KBM-7 (cell line): ENCODE measurements at places on chromosomes 12 and 14.

DNA sequence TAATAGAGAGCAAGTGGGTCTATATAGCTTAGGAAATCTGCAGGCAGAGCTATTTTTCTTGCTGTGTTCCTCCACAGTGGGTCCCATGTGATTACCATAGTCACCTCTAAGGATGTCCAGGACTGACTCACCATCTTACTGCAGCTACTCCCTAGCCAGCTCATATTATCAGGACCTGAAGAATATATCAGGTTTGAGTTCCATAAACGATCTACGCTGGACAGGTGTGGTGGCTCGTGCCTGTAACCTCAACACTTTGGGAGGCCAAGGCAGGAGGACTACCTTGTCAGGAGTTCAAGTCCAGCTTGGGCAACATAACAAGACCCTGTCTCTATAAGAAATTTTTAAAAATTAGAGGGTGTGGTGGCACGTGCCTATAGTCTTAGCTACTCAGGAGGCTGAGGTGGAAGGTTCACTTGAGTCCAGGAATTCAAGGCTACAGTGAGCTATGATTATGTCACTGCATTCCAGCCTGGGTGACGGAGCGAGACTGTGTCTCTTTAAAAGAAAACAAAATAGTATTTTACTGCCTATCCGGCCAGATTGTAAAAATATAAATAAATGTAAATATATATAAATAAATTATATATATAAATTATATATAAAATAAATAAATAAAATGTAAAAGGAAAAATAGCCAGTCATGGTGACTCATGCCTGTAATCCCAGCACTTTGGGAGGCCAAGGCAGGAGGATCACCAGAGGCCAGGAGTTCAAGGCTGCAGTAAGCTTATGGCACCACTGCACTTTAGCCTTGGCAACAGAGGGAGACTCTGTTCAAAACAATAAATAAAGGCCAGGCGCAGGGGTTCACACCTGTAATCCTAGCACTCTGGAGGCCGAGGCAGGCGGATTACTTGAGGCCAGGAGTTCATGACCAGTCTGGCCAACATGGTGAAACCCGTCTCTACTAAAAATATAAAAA, 6.9 kb upstream of the SPRYD4 start:
- no peak for DNase-seq

- DNase-seq, result peak; percentile 39
Observed at GRCh38 chr12:50933459-50934124, 18.8 kb upstream of the HIGD1C start.

DNA sequence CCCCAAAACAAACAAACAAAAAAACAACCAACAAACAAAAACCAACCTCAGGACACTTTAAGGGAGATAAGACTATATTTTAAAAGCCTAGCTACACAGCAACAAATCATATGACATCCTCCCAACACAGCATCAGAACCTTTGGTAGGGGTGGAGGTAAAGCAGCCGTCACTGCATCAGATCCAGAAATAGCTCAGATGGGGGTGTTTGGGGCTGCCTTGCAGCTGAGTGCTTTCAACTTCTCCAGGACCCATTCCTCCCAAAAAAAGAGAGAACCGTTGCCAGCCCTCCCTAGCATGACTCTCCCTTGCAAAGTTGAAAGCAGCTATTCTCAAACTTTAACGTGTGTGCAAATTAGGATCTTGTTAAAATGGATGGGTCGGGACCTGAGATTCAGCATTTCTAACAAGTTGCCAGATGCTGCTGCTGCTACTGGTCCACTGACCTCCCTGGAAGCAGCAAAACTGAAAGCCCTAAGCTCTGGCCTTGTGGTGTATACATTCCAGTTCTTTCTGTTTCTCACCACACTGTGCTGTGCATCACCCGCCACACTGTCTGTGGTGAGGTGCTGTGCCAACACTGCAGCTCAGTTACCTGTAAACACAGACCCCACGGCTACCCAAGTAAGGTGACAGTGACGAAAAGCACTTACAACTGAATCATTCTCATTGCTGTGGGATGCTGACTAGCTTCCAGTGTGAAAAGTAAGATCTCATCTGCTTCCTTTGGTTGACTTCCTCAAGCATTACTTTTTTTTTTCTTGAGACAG, 54.0 kb downstream of the SLC38A1 start:
- DNase-seq, result peak; percentile 49

- DNase-seq, result no peak
Observed at GRCh38 chr14:104367866-104368750, 211.5 kb upstream of the C14orf180 start.

GRCh38 chr14:33570694-33571310, 380.1 kb downstream of the EGLN3 start:
- no peak for DNase-seq

- DNase-seq, result peak; percentile 77
Observed at GRCh38 chr14:104196461-104197140, 58.2 kb downstream of the KIF26A start.

- DNase-seq, result no peak
Observed at GRCh38 chr14:101471723-101472517, 89.4 kb upstream of the DIO3 start.

DNA sequence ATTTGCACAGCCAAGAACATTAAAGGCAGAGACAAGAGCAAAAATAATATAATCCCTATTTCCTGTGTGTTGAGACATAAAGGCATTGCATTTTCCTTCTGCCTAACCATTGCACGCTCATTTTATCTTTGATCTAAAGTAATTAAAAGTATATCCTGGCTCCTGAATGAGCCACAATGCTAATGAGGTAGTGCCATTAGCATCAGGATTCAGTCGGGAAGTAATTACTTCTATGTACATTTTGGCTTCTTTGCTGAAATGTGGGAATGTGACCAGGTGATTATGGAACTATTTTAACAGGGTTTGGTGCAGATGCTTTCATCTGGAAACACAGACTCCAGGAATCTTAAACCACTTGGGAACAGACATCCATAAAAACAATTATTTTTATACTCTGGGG, 77.4 kb downstream of the TMTC1 start:
- DNase-seq, result no peak

- no peak for DNase-seq
Observed at GRCh38 chr14:74546416-74546815, 52.9 kb downstream of the ISCA2 start.

DNA sequence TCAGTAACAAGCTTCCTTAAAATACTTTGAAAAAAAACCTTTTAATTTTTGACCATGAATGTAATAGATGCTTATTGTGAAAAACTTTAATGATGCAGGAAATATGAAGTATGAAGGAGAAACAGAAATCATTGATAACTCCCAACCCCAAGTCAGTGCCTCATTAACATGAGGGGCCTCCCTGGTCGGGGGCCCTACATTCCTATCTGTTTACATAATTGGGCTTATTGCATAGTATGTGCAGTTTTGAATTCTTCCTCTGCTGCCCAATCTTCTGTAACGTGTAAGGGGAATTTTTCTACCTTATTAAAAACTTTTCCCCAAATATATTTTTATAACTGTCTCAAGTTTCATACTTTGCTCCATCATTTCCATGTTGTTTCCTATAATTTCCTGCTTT, 63.0 kb downstream of the SLC25A47 start:
- DNase-seq, result no peak

DNA sequence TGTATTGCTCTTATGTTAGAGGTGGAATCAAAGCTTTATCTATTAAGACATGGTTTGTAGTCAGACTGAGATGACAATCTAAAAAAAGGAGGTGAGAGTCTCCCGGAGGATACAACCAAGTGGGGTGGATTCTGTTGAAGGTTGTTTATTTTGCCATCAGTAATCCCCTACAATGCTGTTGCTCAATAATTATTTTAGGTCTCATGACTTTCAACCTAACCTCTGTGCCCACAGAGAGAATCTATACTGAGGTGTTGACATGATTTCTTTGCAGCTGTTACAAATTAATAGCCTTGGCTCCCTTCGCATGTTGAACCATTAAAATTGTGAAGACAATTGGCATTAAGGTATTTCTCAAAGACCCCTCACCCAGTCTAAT, 28.7 kb upstream of the FOS start:
- no peak for DNase-seq

- no peak for DNase-seq
Observed at GRCh38 chr12:113056631-113057488, at the start of gene DTX1. Gene DTX1, plus strand, starts transcription at chr12:113056730. Its CDS starts 1,463 bp downstream, at chr12:113058193.

- peak; percentile 48 for DNase-seq
Observed at GRCh38 chr12:116508145-116509121, 50.7 kb upstream of the MAP1LC3B2 start.

GRCh38 chr12:120263748-120264085, 1.8 kb downstream of the PXN start:
- DNase-seq, result no peak

DNA sequence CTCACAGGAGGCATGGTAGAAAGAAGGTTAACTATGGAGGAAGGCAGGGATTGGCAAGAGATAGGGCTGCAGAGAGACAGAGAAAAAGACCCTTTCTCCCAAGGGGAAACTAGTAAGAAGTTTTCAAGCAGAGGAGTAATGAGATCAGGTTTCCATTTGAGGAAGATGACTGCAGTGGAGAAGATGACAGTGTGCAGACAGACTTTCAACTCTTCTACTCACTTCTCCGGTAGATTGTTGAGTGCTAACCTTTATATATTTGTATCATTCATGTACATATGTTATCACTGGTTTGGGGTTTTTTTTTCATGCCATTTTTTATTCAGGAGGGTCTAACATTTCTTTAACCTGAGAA, 5.9 kb upstream of the B3GNT4 start:
- peak; percentile 37 for DNase-seq

DNA sequence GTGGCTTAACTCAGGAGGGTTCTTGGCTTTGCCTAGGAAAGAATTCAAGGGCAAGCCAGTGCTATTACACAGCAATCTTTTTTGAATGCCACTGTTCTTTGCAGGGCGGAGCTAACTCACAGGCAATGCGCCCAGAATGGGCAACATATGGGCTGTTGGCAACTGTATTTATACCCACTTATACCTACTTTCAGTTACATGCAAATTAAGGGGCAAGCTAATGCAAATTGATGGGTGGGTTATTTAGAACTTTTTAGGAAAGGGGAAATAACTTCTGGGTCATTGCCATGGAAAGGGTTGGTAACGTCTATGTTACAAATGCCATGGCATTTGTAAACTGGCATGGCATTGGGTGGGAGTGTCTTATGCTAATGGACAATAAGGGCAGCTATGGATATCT, 85.4 kb downstream of the C12orf50 start:
- DNase-seq, result no peak

GRCh38 chr14:87113286-87113685, 879.7 kb downstream of the GALC start:
- peak; percentile 9 for DNase-seq

GRCh38 chr12:46087916-46088439, 97.6 kb upstream of the SCAF11 start:
- no peak for DNase-seq

DNA sequence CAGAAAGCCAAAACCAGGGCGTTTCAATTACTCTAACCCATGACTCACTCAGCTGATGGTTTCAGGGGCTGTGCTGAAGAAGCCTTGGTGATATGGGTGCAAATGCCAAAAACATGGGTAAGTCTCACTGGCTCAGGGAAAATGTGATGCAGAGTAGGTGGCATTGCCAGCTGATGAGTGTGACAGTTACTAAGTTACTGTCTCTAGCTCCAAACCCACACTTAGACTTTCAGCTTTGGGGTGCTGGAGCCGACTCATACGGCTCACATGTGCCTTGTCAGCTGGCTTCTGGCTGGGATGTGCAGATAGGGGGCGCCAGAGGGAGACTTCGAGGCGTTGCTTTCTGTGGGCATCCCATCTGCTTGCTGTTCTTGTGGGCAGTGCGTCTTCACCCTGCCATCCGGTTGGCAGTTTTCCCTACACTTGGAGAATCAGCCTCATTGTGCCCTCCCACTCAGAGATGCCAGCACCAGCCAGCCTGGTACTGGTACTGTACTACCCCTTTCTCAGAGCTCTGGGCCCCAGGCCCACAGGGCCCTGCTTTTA, 11.1 kb upstream of the KRT7 start:
- DNase-seq, result peak; percentile 75

GRCh38 chr14:103692871-103693270, 22.4 kb downstream of the XRCC3 start:
- no peak for DNase-seq

GRCh38 chr14:58785701-58786100, 147.9 kb downstream of the DACT1 start:
- DNase-seq, result no peak

DNA sequence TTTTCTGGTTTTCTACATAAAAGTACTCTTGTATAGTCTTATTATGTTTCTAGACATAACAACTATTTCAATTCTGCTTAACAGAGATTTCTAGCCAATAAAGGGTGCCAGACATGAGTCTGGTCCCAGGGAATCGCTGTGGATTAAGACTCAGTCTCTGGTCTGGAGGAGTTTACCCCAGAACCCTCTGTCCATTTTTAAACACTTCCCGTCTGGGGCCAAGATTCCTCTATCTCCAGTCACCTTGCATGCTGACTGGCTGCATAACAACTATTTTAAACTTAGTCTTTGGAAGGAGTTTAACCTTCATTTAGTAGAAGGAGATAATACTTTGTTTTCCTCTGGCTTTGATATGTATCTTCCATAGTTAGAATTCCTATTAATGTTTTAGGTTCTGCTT, 163.1 kb upstream of the IFNG-AS1 start:
- no peak for DNase-seq
